ENCODE measurements at places on chromosomes 16 and 17.

DNA sequence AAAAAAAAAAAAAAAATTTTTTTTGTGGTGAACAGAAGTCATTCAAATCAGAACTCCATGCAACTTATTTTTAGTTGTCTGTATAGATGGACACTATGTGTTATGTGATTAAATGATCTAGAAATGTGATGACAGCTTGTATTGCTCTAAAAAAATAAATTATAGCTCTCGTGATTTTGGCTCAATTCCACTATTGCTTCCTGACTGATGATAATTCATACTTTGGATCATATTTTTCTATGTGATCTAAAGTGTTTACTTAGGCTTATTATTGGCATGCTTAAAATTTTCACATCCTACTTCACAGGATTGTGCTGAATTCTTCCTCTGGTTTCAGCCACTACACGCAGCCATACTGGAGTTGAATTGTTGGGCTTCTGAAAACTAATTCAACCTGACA, 76.8 kb downstream of the RPGRIP1L start:
- DNase-seq = no peak

DNA sequence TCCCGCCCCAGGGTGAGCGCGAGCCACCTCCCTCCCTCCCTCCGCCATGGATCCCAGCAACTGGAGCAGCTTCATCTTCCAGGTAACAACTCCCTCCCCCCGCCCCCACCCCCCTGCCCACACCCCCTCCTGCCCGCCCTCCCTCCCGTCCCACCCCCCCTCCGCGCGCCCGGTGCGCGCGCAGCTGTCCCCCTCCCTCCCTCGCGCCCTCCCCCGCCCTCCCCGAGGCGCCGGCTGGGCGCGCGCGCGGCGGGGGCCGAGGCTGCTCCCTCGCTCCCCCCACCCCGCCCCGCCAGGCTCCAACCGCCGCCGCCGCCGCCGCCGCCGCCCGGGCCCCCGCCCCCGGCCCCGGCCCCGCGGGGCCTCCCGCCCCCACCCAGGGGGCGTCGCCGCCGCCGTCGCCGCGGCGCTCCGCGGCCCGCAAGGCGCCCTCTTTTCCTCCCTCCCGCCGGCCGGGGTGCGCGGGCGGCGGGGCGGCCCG, at the start of gene MAZ:
Gene MAZ (plus strand): TSS at position 431 of the 481 bp plus-strand sequence. CDS start 173 bp downstream, outside the sequence.
- DNase-seq = no peak

GRCh38 chr16:21167929-21168602, 9.6 kb downstream of the LDAF1 start:
- no peak for DNase-seq

GRCh38 chr17:68961214-68961882, 6.2 kb upstream of the ABCA8 start:
- no peak for DNase-seq

DNA sequence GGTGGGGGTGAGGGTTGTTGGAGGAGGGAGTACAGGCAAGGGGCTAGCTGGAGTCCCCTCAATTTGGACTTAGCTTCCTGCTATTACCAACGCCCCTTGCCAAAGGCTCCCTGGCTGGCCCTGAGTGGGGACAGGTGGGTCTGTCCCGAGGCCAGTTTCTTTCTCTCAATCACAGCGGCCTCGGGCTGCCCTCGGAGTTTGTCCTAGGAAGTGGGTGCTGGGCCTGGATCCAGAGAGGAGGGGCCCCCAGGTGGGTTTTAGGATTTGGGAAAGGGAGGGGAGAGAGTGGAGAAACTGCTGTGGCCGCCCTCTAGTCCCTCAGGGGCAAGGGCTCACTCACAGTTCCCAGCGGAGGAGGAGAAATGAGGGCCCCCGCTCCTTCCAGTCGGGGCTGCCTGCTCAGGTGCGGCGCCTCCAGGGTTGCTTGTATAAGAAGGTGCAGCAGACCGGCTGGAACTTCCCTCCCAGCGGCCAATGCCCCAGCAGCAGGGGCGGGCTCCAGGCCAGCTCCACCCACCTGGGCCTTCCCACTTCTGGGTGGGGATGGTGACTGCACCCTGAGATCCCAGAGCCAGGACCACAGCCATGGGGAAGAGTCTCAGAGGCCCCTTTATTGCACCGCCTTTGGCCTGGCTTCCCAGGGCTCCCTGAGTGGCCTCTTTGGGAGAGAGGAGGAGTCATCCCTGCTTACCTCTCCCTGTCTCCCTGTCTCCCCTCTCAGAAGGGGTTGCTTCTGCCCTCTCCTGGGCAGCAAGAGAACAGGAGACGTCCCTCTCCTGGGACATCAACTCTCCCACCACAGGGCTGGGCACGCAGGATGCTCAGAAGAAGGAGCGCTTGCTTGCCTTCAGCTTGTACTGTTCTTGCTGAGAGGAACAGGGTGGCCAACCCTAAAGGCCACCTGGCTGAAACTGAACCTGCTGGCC, 112.0 kb upstream of the SMURF2 start:
- DNase-seq = peak; percentile 91

- peak; percentile 57 for DNase-seq
These were observed at the start of gene MT1G for GRCh38 chr16:56667581-56668571. Gene MT1G (minus strand): TSS chr16:56668065. CDS start chr16:56667993, 72 bp downstream.

All from HepG2 (cell line).